ENCODE measurements at places on chromosomes 3 and 15. TPM values are rescaled to one million over a fixed set of nuclear protein-coding genes. Genes with fewer than 3 reads are reported as not detected.

DNA sequence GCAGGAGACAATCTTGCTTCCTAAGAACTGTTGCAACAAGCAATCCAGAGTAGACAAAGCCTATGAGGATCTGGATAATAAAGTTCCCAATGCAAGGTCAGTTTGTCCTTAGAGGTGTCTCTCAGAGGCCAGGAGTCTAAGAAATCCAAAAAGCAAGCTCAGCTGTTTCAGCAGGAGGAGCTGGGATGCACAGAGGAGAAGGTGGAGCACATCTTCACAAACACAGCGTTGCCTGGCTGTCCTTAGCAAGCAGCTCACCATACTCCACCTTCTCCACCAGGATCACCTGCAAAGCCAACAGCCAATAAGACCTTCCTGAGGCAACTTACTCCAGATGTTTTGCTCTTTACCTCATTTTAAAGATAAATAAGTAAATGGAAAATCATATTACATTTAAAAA is 365 bp downstream of the ZBED2 start:
- no peak for DNase-seq

- no peak for DNase-seq
Observed at GRCh38 chr3:31772758-31773473, 208.1 kb downstream of the OSBPL10 start.

- DNase-seq: no peak
Observed at GRCh38 chr3:97721446-97721845, 43.1 kb upstream of the ARL6 start.

GRCh38 chr3:61574854-61575253 is 13.5 kb downstream of the PTPRG start:
- peak; percentile 61 for DNase-seq

Gene PCOLCE2
- total RNA-seq: 2.8 TPM

Gene ARRDC4
- total RNA-seq: 19.7 TPM

Gene PLCH1
- 0.28 TPM for total RNA-seq
